ENCODE measurements at places on chromosomes 1 and 21.
A peak's percentile ranks its signal among the peaks of the same experiment; 100 is the strongest.

DNA sequence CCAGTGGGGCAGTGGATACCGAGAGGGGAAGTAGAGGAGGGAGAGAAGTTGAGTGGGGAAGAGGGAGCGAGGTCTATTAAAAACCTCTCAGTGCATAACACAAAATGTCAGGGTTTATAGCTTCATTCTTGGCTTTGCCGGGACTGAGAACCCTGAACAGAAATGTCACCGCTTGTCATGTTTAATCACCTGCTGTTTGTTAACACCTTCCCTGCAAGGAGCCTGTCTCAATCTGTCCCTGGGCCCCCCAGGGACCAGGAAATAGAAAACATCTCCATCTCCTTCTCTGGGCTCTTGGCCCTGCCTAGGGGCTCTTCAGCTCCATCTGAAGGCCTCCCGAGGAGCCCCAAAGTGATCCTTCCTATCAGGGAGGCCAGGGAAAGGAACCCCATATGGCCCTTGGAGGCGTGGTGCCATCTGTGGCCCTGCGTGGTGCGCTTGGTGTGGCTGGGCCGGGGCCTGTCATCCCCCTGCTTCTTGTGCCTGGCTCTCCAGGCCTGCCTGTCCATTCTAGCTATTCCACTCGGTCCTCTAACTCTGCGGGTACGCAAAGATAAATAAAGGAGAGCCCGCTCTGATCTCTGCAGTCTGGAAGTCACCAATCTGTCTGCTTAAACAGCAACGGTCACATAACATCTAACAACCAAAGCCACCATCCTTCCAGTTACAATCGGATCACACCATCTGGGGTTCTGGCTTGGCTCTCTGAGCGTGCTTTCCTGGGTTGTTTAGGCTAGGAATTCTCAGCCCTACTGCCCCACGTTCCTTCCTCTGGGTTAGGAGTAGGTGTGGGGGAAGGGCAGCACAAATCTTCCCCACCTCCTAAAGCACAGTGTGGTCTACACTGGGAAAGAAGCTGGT, 113.8 kb downstream of the CASZ1 start:
- no peak for DNase-seq

- no peak for DNase-seq
These were observed 47.6 kb downstream of the TNFSF18 start for GRCh38 chr1:173002891-173003838.

- no peak for DNase-seq
These were observed 37.7 kb downstream of the LHX9 start for GRCh38 chr1:197954718-197955418.

GRCh38 chr1:76542359-76542758, 324.9 kb upstream of the ST6GALNAC5 start:
- no peak for DNase-seq

DNA sequence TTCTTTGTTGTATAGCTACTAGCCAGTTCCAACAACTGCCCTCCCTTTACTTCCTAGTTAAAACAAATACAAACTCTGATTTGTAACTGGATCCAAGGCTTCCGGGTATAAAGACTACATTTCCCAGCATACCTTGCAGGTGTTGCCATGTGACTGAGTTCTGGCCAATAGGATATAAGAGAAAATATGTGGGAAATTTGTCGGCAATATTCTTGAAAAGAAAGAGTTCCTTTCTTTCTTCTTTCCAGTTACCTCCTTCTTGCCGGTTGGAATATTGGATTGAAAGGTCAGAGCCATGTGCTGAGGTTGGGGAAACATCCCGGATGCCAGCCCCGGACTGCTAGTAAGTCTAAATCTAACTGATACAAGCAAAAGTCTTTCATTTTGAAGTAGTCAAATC, 23.0 kb upstream of the ZBTB40 start:
- no peak for DNase-seq

GRCh38 chr1:193421487-193421886, 235.1 kb upstream of the B3GALT2 start:
- no peak for DNase-seq

DNA sequence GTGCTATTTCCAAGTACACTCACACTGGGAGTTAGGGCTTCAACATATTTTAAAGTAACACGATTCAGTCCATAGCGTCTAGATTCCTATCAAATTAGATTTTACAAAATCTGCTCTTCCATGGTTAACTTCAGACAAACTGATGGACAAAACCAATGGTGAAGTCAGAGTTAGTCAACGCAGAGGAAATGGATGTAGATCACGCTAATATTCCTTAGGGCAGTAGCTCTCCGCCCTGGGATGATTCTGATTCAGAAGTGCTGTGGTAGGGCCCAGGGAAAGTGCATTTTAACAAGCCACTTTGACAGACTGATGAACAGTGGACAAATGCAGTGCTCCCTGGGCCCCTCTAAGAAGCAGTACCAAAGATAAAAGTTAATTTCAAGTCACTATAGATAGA, 83.2 kb downstream of the HIVEP3 start:
- no peak for DNase-seq

GRCh38 chr1:174206148-174206836, 47.0 kb downstream of the RABGAP1L start:
- peak; percentile 15 for DNase-seq

GRCh38 chr1:223224465-223224864, 81.4 kb upstream of the TLR5 start:
- no peak for DNase-seq

DNA sequence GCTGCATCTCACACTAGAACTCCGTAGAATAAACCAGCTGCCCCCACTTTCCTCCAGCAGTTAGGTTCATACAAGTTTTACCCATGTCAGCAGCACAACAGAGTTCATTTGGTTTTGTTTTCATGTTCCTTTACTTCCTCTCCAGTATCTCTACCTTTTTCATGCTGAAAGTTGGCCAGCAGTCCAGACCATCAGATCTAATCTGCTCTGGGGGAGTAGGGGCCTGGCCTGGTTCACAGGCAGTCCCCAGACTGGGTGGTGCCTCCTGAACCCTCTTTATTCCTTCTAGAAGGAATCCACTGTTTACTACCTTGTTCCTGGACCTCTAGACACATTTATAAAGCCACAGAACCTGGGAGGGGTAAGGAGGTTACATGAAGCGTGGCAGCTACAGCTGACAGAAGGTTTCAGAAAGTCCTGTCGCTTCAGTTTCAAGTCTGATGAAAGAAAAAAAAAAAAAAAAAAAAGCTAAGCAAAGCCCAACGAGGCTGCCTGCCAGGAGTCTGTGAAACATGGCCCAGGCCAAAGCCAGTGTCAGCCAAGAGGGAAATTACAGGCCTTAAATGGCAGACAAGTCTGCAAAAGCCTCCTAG, 184.6 kb upstream of the JUN start:
- DNase-seq: no peak

GRCh38 chr21:33848249-33848953, 67.2 kb downstream of the ATP5PO start:
- peak; percentile 63 for DNase-seq

DNA sequence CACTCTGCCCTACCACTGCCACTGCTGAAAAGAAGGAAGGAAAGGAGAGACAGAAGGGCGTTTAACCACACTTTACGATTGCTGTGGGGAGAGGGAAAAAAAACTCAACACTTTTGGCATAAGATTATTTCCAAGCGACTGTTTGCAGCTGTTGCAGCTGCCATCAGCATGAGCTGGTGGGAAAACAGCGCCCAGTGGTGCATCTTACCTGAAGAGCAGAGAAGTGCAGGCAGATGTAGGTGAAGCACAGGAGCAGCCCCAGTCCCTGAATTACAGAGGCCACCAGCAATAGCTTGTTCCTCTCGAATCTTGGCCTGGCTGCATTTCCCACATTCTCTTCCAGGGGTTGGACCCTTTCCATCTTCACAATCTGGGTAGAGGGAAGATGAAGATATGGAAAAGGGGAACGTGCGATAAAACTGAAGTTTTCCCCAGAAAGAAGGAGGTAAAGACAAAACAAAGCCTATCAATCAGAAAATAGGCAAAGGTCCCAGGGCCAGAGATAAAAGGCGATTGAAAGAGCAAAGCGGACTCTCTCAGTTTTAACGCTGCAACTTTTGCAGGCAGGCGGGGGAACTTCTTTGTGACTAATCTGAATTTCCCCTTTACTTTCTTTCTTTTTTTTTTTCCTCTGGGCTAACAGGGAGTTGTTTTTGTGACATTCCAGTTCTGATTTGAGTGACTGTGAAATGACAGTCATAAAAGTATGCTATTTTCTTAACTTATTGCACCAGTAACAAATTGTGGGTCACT, at the start of gene TNFSF4:
Gene TNFSF4, minus strand, starts transcription at position 516 of the 753 bp plus-strand sequence. Its CDS starts 155 bp downstream, at position 361.
- no peak for DNase-seq

GRCh38 chr21:45753445-45753844, 109.9 kb downstream of the PCBP3 start:
- no peak for DNase-seq

GRCh38 chr1:198340139-198340538, 183.3 kb downstream of the NEK7 start:
- no peak for DNase-seq

GRCh38 chr1:87938631-87939030, 610.0 kb downstream of the LMO4 start:
- DNase-seq: no peak

DNA sequence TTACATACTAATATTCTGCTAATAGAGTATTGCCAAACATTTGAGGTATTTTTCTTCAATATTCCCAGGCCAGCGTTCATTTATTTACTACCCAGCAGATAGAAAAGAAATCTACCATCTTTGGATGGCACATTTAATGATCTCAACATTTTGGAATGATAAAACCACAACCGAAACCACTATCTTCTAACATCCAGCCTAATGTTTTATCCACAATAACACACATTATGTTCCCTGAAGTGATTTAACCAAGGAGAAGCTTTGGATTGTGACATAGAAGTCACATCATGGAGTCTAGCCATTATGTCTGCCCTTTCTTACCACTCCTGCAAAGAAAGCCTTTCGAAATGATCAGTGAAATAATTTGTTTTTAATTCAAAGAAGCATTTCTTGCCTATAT, 497.1 kb upstream of the PLXNA2 start:
- DNase-seq: no peak

All from HAP-1 (cell line).